ENCODE measurements at places on chromosomes 12 and 14.

GRCh38 chr12:59890896-59891579 lies 295.2 kb downstream of the SLC16A7 start:
- DNase-seq = no peak

DNA sequence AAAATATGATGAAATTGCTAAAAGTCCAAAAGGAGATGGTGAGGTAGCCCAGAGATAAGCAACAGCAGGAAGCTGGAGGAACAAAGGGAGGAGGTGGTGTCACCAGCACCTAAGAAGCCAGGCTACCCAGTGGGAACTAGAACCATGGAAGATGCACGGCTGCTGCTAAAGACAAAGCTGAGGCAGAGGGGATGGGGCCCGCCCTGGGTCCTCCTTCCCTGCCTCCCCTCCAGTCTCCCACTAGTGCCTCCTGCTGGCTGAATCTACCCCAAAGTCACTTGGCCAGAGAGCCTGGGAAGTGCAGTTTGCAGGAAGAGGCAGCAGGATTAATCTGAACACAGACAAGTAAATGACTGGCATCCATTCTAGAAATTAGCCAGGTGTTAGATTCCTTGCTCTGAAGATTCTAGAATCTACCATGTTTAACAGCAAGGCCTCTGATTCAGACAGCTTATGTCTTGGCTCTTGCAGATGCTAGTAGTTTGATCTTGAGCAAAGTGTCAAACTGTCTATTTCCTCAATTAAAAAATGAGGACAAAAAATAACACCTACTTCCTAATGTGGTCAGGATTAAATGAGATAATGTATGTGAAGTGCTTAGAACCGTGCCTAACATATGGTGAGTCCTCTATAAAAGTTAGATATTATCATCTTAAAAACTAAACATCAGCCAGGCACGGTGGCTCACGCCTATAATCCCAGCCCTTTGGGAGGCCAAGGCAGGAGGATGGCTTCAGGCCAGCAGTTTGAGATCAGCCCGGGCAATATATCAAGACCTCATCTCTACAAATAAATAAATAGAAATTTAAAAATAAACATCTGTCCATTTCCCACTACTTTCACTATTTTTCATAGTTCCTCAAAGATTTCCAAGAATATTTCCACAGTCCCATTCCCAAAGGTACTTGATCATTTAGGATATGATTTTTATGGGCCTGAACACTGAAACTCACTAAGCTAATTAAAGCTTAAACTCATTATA lies 5.8 kb upstream of the LRP10 start:
- DNase-seq = no peak

DNA sequence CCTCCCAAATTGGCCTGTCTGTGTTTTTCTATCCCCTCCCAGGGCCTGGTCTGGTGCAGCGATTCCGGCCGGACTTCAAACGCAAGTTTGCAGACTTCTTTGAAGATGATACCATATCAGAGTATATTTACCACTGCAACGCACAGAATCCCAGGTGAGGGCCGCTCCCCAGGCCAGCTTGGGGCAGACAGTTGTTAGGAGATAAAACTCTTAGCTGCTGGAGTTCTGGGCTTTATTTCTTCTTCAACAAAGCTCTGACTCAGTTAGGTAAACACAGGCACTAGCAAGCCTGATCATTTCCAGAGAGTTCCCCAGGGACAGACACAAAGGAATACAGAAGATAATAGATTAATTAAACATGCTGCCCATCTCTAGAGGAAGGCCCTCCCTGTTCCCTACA lies 8.3 kb downstream of the ABHD4 start:
- DNase-seq = no peak

DNA sequence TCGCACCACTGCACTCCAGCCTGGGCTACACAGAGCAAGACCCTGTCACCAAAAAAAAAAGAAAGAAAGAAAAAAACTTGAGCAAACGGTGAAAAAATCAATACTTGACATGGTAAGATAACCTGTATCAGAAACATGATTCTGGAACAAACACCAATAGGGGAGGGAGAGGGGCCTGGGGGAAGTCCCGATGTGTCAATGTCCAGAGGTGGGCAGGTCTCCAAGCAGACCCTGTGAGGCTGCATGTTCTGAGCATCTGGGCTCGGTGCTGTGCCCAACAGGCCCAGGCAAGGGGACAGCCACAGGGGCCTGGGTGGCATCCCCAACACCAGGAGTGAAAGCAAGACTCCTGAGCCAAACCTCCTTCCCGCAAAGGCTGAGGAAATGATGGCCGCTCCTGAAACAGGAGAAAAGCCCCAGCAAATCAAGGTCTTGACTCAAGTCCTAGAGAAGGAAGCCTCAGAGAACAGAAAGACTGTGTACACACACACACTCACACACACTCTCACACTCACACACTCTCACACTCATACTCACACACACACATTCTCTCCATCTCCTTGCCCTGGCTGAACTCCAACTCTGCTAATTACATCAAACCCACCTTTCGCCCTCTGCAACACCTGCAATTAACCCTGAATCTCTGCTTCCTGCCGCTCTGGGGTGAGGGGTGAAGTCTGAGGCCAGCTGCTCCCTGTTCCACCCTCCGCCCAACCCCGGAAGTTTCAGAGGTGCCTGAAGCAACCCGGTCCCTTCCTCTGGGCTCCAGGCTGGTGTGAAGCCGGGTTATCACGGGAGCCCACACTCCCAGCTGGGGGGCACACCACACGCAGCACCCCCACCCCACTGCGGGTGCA lies 20.4 kb downstream of the CCDC88C start:
- no peak for DNase-seq

GRCh38 chr12:130975116-130975515 lies 21.4 kb downstream of the ADGRD1 start:
- DNase-seq = no peak

GRCh38 chr14:60734465-60735242 lies at the start of gene MNAT1:
TSS of gene MNAT1 (plus strand) at chr14:60734761. CDS start at chr14:60734863, 102 bp downstream.
- peak; percentile 61 for DNase-seq

DNA sequence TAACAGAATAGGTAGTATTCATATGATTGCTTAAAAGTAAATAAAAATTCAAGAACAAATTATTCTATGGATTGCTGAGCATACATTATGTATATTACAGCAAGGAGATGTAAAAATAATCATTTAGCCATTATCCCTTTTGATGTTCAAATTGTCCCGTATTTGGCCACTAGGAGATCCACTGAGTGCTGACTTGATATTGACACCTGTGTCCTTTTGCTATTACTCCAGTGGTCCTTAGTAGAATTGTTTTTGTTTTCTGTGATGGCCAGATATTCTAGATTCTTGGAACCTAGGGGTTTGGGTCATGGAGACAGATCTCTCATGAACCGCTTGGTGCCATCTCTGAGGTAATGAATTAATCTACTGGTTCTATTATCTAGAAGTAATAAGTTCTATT lies 16.8 kb downstream of the ERO1A start:
- no peak for DNase-seq

DNA sequence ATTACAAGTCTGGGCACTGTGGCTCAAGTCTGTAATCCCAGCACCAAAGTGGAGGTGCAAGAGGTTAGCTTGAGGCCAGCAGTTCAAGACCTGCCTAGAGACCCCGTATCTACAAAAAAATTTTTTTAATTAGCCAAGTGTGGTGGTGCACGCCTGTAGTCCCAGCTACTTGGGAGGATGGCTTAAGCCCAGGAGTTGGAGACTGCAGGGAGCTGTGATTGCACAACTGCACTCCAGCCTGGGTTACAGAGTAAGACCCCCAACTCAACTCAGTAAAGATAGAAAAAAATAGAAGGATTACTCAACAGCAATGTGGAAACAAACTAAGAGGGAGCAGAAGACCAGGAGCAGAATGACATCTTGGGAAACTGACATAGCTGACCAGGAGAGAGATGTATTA lies 13.3 kb downstream of the SBNO1 start:
- DNase-seq = no peak

GRCh38 chr12:89597210-89597609 lies 71.4 kb upstream of the POC1B start:
- DNase-seq = no peak

DNA sequence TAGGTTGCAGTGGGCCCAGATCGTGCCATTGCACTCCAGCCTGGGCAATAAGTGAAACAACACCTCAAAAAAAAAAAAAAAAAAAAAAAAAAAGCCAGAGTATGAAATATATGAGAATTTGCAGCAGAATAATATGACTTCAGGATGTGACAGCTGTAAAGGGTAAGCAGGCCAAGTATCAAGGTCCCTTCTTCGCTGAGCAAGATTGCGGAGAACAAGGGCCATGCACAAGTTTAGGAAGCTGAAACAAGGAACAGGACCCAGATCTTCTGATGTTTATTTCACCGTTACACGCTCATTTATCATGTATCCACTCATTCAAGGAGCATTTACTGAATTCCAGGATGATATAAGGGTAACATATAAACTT lies 659 bp upstream of the FOXJ2 start:
- DNase-seq = no peak
